ENCODE measurements at places on chromosomes 5 and 9. TPM values are rescaled to one million over a fixed set of nuclear protein-coding genes. Genes with fewer than 3 reads are reported as not detected.

Gene BNC2
- total RNA-seq = not detected

Gene SNX18
- 18.1 TPM for total RNA-seq

Gene NRG2
- total RNA-seq = not detected

Gene PCDHGB1
- 0.18 TPM for total RNA-seq

Gene GALNT12
- 4.0 TPM for total RNA-seq

Gene LECT2
- not detected for total RNA-seq

Gene PCDHB4
- total RNA-seq = not detected

Gene MARCOL
- total RNA-seq = not detected

Gene ARHGAP26
- total RNA-seq = 24.7 TPM

Gene ATP10B
- not detected for total RNA-seq

Gene CDH6
- not detected for total RNA-seq

Gene SEC16A
- 71.0 TPM for total RNA-seq

Gene PCDHA7
- total RNA-seq = not detected

Gene PCDHGA8
- total RNA-seq = 0.18 TPM

Data from T-helper 2 cell treated with Interferon-gamma antibody and Interleukin-4, amounts not matched to agents 100 ng/mL and 5 ng/mL, for 36 hours (primary cell).